Fibroblast of skin of right biceps (primary cell): ENCODE measurements at places on chromosomes 2 and 18.
A peak's percentile ranks its signal among the peaks of the same experiment; 100 is the strongest.

DNA sequence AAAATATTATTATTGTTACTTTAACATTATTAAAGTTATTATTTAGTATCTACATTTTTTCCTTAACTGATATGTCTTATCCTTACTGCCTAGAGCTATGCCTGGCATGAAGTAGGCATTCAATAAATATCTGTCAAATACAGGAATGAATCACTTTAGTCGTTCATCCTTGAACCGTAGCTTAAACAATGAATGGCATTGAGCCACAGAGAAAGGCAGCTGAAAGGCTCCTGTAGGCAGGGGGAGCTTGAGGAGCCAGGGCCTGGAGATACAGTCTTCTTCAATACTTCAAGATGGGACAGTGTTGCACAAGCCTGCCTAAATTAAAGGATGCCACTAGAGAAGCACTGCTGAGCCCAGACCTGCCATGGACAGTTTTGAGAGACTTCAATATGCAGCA, 22.5 kb downstream of the CYRIA start:
- no peak for DNase-seq

DNA sequence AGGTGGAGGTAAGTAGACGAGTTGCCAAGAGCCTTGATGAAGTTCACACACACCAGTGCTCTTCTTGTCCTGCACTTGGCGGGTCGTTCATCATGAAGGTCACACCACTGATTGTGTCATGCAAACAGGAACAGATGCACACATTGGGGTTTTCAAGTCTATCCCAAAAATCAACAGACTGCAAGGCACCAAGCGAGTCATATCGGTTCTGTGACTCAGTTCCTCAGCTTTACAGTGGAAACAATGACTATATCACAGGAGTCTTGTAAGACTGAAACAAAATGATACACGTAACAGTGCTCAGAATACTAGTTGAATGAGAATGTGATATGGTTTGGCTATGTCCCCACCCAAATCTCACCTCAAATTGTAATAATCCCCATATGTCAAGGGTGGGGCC, 526.9 kb upstream of the ID2 start:
- DNase-seq = peak; percentile 88

- peak; percentile 52 for DNase-seq
Observed at GRCh38 chr2:12718015-12718671, 1.4 kb downstream of the TRIB2 start.

- DNase-seq = no peak
Observed at GRCh38 chr2:181471226-181471625, 14.0 kb downstream of the ITGA4 start.

- no peak for DNase-seq
Observed at GRCh38 chr2:109336296-109336695, 207.3 kb downstream of the SH3RF3 start.

DNA sequence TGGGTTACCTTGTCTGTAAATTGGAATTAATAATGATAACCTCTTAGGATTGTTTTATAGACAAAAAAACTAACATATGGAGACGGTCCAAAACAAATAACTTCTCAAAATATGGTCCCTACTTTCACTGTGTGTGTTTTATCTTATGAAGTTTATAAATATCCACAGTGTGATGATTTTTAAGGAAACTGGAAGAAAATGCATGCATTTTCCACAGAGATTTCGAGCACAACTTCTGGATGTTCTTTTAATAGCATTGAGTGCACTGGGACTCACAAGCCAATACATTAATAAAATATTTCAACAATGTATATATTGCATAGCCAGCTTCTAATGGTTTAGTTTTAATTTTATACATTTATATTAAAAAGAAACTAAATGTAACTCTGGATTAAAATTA, 87.9 kb upstream of the SPHKAP start:
- DNase-seq = no peak

DNA sequence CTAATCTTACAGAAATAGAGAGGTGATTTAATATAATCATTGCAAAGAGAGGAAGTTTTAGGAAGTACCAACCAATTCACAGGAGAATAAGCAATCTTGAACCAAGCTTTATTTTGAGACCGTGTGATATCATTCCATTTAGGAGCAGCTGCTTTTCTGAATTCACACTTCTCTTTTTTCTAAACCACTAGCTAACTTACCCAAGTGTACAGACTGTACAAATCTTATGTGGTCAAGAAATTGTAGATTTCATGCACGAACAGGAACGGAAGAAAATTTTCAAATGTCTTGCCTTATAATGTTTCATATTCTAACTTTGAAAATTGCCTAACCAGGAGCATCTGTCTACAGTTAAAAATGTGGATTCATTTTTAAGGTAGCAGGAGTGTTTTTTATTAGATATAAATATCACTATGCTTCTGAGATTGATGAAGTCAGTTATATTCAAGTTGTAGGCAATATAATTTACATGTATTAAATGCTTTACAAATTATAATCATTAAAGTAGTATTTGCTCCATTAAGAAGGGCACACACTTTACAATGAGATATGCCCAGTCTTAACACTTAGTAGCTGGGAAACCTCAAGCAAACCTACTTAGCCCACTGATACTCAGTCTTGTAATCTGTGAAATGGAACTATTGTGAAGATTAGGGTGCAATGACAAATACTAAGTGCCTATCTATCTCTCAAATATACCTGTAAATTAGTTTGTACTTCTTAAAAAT, 302.2 kb upstream of the STON1 start:
- no peak for DNase-seq

DNA sequence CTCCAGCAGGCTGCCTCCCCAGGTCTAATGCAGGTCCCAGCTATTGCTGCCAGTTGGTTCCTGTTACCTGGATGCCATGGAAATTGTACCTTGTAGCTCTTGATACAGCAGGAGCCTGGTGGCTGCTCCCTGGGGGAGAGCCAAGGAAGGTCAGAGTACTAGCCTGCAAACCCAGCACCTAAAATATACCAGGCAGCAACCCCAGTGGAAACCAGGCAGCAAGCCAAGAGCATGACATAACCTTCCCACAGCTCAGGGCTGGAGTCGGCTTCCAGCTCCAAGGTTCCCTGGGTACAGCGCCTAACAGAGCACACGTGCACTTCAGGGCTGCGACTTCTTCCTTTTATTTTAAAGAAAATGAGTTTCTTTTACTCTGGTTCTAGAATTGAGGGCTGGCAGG, 30.3 kb downstream of the TNP1 start:
- peak; percentile 62 for DNase-seq

DNA sequence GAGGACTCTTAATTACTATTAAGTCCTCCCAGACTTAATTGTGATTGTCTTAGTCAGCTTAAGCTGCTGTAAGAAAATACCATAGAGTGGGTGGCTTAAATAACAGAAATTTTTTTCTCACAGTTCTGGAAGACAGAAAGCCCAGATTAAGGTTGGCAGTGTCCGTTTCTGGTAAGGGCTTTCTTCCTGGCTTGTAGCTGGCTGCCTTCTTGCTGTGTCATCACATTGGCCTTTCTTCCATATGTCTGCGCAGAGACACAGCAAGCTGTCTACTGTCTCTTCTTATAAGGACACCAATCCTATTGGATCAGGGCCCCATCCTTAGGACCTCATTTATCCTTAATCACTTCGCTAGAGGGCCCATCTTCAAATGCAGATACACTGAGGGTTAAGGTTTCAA, 38.5 kb downstream of the ASXL3 start:
- DNase-seq = peak; percentile 36

GRCh38 chr2:216657086-216657855, 24.1 kb downstream of the IGFBP2 start:
- DNase-seq = no peak

DNA sequence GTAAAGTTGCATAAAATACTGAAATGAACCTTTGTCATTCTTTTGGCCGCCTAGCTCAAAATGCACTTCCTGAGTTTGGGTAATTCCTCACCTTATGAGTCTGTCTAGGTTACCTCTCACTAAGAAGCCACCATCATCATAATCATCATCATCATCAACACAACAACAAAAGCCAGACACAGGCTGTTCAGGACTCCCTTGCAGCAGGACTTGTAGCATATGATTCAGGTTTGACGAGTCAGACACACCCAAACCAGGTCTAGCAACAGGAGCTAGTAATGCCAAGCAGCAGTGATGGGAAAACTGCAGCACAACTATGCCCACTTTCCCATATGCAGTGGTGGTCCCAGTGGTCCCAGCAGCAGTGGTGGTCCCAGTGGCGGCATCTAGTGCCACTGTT, 2.8 kb upstream of the SGO2 start:
- DNase-seq = no peak

DNA sequence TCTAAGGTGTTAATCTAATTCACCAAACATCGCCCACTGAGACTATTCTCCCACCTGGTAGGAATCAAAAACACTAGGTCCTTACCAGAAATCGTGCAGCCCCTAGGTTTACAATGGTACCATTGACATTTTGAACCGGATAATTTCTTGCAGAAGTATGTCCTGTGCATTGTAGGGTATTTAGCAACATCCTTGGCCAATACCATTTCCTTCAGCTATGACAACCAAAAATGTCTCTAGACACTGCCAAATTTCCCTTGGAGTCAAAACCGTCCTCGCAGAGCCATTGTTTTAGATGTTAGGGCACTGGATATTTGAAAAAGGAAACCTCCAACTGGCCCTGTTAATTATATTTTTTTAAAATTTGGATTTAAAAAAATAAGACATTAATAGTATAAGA, 3.8 kb downstream of the VPS54 start:
- DNase-seq = no peak

DNA sequence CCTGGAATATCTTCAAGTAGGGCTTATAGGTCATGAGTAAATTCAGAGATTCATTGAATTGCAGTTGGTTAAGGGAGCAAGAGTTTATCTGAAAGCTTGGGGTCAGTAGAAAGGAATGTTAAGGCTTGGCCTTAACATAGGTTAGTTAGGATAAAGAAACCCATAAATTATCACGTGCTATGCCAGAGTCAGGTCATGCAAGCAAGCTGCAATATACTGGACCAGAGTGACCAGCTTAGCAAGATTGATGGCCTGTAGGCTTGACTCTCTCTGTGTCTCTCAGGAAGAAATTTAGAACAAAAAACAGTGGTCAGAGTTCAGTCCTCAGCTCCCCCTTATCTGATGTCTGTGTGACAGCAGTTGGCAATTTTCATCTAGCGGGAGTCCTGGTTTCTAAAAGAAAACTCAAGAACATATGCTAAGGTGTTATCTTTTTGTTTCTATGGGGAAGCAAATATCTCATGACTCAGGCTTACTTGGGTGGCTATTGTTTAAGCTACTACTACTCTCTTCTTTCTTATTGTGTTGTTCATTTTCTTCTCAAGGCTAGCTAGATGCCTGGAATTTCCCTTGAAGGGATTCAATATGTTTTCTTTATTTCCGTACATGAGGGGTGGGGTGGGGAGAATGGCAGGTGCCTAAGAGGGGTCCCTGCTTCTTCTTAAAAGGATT, 28.7 kb upstream of the MARCO start:
- DNase-seq = no peak

DNA sequence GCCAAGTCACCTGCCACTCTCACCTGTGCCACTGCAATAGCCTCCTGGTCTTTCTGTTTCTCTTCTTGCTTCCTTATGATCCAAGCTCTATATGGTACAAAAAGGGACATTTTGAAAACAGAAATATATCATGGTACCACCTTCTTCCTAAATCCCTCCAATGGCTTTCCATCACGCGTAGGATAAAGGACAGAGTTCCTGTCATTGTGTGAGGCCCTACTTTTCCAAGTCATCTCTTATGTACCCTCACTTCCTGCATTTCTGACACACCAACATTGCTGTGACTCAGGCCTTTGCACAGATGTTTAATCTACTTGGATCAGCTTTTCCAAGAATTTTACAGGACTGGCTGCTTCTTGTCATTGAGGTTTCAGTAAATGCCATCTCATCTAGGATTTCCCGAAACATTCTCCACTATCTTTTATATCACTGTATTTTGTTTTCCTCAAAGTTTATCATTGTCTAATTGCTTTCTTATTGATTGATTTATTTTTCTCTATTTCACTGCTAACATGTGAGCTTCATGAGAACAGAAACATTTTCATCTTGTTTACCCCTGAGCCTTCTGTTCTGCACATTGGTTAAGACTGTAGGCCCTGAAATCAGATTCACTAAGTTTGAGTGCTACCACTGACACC, 426.1 kb upstream of the FANCL start:
- peak; percentile 3 for DNase-seq

- DNase-seq = peak; percentile 22
Observed at GRCh38 chr2:216151313-216152025, 42.3 kb downstream of the XRCC5 start.

DNA sequence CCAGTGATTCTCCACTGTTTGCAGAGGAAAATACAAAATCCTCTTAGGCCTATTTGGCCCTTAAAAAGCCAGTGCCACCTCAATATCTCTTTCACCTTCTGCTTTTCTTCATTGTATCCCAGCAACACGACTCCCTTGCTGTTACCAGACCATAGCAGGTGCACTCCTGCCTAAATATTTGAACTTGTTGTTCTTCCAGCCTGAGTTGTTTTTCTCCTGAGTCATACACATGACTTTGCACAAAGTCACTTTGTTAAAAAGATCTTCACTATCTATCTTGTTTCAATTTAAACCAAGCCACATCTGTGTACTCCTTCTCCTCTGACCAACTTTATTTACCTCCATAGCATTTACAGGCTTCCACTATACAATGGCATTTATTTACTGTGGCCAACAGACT, 103.6 kb downstream of the LRRTM4 start:
- no peak for DNase-seq

DNA sequence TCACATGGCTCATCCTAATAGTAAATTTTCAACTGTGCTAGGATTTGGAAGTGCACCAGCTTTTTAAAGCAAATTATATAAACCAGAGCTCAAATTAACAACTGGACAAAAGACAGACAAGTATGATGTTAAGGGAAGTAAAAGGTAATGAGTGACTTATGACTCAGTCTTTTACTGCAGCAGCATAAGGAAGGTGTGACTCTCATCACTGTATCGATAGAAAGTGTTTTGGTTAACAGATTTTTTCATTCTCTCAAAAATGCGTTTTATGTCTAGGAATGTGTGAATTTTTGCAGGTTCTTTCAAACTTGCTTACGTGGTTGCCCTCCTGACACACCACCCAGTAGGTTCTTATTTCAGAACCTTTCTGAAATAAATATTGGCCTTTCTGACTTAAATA, 244.2 kb upstream of the BOD1L2 start:
- no peak for DNase-seq

DNA sequence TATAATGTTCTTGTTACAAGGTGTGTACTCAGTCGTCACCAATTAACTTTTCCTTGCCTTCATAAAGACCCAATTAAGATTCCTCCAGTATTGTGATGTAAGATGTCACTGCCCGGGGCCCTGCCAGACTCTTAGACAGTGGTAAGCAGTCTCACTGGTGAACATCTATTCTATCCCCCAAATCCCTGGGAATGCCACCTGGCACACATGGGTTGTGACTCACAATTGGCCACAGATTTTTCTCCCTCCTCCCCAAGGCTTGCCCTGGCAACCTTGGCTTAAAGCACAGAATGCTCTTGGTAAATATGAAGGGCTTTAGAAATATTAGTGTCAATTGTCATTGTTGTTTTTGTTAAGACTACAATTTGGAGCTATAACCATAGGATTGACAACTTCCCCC, 287.9 kb downstream of the ETAA1 start:
- DNase-seq = no peak

- DNase-seq = peak; percentile 56
Observed at GRCh38 chr2:157469726-157470125, 25.8 kb upstream of the CYTIP start.

GRCh38 chr2:168233726-168234406, 13.5 kb downstream of the STK39 start:
- peak; percentile 30 for DNase-seq

GRCh38 chr2:192286093-192286701, 91.5 kb upstream of the TMEFF2 start:
- peak; percentile 47 for DNase-seq

GRCh38 chr18:39481281-39481680, 1915.7 kb upstream of the CELF4 start:
- no peak for DNase-seq

- DNase-seq = no peak
Observed at GRCh38 chr2:242052421-242052820, 182.9 kb downstream of the RTP5 start.

GRCh38 chr2:23651187-23652080, 266.5 kb downstream of the KLHL29 start:
- peak; percentile 68 for DNase-seq
